Epithelial cell of proximal tubule (primary cell): ENCODE measurements at places on chromosomes 6 and 20. TPM values are rescaled to one million over a fixed set of nuclear protein-coding genes. Genes with fewer than 3 reads are reported as not detected.

DNA sequence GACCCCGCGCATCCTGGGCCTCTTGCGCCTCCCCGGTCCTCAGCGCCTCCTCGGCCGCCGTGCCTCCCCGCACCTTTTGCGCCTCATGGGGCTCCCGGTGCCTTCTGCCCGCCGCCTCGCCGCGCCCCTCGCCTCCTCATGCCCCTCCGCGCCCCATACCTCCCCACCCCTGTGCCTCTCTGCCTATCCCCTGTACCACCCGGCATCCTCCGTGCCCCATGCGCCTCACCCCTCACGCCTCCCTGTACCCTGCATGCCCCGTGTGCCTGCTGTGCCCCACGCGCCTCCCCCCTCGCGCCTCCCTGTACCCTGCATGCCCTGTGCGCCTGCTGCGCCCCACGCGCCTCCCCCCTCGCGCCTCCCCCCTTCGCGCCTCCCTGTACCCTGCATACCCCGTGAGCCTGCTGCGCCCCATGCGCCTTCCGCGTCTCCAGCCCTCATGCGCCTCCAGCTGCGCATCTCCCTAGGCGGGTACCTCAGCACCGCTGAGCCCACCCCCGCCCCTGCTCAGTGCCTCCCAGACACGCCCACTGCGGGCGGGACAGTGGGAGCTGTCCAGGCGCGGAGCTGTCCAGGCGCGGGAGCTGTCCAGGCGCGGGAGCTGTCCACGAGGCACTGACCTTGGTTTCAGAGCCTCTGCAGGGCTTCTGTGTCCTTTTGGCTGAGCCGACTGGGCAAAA lies 37.1 kb downstream of the IGF2R start:
- no peak for DNase-seq

DNA sequence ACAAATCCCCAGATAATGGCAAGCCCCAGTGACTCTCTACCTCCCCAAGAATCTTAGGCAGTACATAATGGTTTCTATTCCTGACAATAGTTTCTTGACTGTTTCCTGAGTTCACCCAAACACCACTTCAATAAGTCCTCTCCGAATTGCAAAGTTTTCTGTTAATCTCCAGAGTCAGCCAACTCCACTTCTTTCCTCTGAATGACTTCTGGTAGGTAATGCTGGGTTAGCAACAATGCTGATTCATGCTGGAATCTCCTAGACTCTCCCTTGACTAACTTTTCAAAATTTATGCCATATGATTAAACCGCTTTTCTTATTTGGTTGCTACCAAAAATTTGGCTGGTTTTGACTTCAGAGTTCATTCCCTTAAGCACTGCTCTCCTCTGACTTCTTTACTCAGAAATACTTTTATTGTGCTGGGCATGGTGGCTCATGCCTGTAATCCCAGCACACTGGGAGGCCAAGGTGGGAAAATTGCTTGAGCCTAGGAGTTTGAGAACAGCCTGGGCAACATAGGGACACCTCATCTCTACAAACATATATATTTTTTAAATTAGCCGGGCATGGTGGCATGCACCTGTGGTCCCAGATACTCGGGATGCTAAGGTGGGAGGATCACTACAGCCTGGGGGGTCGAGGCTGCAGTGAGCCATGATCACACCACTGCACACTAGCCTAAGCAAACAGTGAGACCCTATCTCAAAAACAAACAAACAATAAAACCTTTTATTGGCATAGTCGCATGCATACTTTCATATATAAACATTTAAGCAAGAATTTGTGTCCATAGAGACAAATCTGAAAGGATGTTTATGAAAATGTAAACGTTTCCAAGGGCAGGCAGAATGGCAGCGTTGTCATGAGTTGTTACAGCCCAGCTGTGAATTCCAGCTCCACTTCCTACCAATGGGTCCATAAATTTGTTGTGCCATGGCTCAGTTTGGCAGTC lies 249.3 kb upstream of the PLN start:
- DNase-seq, result no peak

DNA sequence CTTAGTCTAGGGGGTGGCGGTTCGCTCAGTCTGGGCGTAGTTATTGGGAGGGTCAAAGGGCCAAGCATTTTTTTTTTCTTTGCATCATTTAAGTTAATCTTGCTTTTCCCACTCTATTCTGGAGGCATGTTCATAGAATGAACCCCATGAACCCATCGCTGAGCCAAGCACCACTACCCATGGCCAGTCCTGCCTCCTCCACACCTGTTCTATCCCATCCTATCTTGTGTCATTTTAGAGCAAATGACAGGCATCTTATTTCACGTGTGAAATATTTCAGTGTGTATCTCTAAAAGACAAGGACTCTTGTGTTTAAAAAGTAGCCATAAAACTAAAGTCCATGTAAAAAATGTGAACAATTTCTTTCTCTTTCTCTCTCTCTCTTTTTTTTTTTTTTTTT lies 13.9 kb downstream of the SRC start:
- no peak for DNase-seq

BPIFB1 gene
- total RNA-seq, result not detected in 2 replicates

- DNase-seq, result no peak
Observed at GRCh38 chr6:112575309-112575834, 228.2 kb downstream of the RFPL4B start.

PRDM13 gene
- total RNA-seq, result not detected in 2 replicates

DNA sequence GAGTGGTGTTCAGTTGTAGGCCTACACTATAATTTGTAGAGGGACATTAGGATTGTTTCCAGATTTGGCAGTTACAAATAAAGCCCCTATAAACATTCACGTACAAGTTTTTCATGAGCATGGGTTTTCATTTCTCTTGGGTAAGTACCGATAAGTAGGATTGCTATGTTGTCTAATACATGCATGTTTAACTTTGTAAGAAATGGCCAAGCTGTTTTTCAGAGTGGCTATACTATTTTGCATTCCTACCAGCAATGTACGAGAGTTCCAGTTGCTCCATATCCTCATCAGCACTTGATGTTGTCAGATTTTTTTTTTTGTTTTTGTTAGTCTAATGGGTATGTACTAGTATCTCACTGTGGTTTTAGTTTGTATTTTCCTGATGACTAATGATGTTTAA lies 11.2 kb upstream of the APCDD1L start:
- no peak for DNase-seq

SLC44A4 gene
- 12.4 and 24.0 TPM in 2 replicates for total RNA-seq

ZNF165 gene
- 4.3 and 4.4 TPM in 2 replicates for total RNA-seq

DNA sequence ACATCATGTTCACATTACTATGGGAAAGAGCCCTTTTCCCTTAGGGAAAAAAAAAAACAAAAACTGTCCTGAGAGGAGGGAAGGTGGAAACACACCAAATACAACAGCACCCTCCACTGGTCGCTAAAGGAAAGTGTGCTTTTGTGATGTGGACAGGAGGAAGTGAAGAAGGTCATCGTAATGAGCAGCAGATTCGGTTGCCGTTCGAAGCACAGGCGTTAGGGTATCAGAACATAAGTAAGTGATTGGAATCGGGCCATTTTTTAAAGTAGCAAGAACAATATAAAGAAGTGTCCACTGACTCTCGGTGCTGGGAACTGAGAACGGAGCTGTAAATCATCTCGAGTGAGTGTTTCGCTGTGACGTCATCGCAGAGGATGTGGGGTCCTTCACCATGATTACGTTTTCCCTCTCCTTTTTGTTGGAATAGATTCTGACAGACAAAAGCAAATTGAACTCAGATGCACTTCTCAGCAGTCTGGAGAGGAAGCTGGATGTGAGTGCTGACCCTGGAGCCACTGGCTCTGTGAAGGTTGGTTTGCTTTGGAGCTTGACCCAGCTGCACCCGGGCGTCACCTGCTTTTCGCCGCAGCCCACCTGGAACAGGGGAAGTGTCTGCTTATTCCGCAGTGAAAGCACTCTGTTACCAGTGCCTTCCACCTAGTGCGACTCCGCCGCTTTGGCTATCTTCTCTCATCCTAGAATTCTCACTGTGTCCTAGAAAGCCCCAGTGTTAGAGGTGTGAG lies 203.6 kb upstream of the GMDS start:
- DNase-seq, result no peak

DNA sequence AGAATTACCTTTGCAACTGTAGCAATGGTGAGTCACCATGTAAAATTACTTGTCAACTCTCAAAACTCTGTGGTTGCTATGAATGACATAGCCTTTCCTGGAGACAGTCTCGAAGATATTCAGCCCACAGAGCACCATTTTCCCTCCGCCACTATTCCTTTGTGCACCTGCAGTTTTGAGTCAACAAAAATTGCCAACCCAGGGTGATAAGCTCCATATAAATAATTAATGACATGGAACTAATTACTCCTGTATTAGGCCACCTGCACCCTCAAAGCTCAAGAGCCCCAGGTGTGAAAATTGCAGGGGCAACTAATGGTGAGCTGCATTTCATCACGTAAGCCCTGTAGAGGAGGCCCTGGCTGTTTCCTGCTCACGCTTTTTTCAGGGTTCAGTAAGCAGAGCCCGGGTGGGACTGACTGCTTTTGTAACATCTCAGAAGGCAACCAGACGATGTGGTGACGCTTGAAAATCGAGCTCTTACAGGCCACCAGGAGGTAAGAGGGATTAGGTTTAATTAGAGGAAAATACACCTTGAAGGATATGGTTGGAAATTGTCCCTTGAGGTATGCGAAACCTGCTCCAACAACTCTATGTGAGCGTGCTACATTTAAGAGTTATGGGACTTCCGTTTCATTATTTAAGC lies 70.8 kb downstream of the BMP2 start:
- DNase-seq, result peak; percentile 91

ENPP5 gene
- total RNA-seq, result 1.5 and 2.5 TPM in 2 replicates

DLL1 gene
- total RNA-seq, result 1.4 and 1.7 TPM in 2 replicates

AKAP12 gene
- 191 and 430 TPM in 2 replicates for total RNA-seq

- DNase-seq, result no peak
Observed at GRCh38 chr6:106170030-106170791, 84.1 kb downstream of the PRDM1 start.

DNA sequence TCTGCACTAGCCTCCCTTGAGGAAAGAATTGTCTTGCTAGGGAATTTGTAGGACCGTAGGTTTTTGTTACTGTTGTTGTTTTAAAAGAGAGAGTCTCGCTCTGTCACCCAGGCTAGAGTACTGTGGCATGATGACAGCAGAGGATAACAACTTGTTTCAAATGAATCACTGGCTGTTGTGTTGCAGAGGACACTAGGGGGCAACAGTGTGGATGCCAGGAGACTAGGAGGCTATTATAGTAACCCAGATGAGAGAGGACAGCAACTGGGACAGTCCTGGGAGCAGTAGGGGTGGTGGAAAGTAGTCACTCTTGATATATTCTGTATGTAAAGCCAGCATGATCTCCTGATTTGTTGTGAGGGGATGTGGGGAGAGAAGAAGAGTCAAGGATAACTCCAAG lies 41.8 kb upstream of the LAMA4 start:
- no peak for DNase-seq

GRCh38 chr6:116447496-116448011 lies 13.6 kb upstream of the CALHM6 start:
- DNase-seq, result peak; percentile 71

GRCh38 chr6:166851426-166851825 lies 104.9 kb downstream of the RNASET2 start:
- no peak for DNase-seq

FUT9 gene
- 0.46 and 0.58 TPM in 2 replicates for total RNA-seq

PAK1IP1 gene
- 29.7 and 35.4 TPM in 2 replicates for total RNA-seq

DNA sequence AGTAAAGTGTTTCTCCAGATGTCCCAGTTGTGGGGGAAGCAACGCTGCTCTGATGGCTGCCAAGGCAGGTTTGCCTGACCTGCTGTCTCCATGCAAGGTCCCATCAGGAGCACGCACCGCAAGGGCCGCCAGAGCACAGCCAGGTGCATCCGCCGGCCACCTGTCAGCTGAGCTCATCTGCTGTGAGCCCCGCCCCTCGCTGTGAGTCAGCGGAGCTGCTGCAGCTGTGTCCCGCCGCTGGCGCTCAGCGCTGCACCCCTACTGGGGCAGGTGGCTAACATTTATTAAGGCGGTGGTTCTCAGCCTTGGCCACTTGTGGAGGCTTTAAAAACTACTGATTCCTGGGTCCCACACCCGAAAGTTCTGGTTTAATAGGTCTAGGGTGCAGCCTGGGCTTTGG lies 225.7 kb downstream of the UST start:
- no peak for DNase-seq

DNA sequence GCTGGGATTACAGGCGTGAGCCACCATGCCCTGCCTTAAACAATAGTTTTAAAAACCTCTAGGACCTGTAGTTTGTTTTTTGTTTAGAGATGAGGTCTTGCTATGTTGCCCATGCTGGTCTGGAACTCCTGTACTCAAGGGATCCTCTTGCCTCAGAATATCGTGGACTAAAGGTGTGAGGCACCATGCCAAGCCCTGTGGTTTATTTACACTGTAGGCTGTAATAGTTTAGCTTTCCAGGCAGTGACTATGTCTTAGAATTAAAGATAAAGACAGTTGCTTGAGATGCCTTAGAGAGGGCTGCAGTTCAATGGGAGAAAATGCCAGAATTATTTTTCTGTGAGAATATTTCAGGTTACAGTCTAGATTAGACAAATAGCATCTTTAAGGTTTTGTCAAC lies 72.9 kb downstream of the SGK1 start:
- DNase-seq, result no peak

DNA sequence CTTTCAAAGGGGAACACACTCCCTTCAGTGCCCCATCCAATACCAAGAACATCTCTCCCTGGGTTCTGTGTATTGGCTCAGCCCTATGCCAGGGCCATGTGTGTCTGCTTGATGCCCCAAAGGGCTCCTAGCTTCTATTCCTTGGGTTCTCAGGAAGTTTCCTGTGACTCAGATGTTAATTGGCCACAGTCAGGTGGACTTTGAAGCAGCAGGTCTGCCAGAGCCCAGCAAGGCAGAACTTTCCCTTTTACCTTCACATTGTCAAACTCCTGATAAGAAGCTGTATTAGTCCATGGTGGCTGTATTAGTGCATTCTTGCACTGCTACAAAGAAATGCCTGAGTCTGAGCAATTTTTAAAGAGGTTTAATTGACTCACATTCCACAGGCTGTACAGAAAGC lies 116.0 kb upstream of the PTPRT start:
- no peak for DNase-seq

DNA sequence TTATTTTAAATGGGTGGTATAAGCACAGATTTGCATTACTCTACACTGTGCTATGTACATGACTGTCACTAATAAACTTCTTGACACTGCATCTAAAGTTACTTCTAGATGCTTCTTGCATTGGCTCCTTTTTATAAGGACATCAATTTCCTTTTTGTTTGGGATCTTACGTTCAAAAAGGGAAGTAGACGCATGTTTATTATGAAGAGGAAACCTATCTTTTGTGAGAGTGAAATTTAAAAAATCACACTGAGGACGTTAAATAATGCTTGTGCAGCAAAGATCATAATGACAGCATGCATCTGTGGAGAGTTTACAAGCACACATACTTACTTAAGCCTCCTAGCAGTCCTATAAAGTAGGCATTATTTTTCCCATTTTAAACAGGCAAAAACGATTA lies 479.5 kb downstream of the CD83 start:
- DNase-seq, result no peak

GRCh38 chr6:29563435-29563965 lies 4.0 kb upstream of the UBD start:
- no peak for DNase-seq

DNA sequence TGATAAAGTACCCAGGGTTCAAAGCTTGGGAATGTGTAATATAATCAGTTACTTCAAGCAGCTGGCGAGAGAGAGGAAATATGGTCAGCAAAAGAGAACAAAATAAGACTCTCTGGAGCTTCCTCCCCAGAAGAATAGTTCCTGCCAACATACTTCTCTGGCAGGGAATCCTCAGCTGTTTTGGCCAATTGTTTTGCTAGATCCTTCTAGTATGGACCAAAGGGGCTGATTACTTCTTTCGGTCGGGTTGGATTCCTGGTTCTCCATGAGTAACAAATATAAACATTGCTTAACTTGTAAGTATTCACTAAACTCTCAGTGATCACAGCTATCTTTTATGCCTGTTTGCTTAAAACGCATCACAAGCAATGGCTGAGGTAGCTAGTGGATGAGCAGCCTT lies 31.4 kb upstream of the FBXO9 start:
- no peak for DNase-seq

GRCh38 chr6:136294621-136295020 lies 5.0 kb upstream of the BCLAF1 start:
- DNase-seq, result no peak
